ENCODE measurements at places on chromosomes 5 and 9.

DNA sequence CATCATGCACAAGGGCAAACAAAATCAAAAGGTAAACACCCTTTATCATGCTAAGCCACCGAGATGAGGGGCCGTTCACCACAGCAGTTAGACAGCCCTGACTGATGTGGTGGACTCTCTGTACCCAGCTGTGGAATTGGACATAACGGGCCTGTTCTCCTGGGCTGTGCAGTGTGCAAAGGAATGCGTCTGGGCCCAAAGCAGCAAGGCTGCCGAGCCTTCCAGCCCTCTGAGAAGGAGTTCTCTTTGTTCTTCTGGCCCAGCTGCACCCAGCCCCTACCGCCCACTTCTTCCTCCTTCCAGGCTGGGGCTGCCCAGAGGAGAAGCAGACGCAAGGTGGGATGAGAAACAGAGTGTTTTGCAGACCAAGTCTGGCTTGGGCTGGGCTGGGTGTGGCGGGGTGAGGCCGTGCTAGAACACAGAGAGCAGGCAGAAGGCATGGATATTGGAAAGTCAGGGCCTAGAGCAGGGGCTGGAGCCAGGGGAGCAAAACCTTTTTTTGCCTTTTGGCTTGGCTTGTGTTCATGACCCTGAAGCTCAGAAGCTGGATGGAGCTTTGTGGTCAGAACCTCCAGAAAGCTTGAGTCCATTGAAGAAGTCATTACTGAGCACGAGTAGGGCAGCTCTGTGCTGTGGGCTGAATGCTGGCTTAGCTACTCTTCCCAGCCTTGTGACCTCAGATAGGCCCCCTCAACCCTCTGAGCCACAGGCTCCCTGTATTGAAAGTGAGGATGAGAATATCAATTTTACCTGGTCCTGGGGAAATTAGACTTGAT, 49.8 kb upstream of the SH3PXD2B start:
- no peak for DNase-seq

DNA sequence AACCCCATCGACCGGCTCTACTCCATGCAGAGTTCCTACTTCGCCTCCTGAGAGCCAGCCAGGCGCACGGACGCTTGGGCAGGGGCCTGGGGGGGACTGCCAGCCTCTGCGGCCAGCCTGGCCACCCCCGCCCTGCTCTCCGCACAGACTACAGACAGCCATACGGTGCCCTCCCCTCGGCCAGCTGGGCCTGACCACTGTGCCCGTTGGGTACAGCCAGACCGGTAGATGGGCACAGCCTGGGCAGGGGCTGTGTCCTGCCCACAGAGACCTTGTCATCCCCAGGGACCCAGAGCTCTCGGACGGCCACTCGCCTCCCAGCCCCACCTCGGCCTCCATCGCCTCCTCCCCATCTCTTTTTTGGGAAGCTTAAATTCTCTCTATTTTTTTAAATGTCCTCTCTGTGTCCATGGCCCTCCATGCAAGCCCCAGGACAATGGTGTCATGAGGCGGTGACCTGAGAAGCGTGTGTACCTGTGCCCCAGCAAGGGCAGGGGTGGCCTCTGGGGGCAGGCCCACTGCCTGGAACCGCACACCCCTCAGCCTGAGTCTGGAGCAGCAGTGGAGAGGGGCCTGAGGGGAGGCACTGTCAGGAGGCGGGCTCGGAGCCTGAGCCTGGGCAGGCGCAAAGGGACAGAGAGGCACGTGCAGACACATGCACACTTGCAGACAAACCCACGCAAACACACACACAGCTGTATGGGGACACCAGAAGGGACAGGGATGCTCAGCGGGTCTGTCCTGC, 82.8 kb downstream of the LMX1B start:
- DNase-seq = no peak

DNA sequence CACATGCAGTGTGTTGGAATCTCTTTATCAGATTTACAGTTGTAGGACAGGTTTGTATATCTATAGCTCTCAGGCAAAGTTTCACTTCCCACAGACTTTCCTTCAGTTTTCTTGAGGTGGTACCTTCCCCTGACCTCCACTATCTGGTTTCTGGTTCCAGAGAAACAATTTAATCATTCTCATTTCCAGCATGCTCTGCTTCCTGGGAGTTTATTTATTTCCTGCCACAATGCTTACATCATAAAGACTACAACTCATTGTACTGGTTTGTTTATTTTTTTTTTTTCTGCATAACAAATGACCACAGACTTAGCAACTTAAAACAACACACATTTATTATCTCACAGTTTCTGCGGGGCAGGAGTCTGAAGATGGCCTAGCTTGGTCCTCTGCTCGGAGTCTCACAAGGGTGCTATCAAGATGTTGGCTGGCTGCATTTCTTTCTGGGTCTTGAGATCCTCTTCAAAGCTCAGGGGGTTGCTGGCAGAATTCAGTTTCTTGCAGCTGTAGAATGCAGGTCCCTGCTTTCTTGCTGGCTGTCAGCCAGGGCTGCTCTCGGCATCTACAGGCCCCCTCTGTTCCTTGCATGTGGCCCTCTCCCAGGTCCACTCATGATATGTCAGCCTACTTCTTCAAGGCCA, 247.7 kb downstream of the ENC1 start:
- DNase-seq = no peak

- no peak for DNase-seq
These were observed 35.0 kb upstream of the LIFR start for GRCh38 chr5:38591523-38591849.

GRCh38 chr5:61625137-61625561, 293.1 kb downstream of the ZSWIM6 start:
- DNase-seq = no peak

GRCh38 chr9:133221177-133221809, 12.2 kb upstream of the OBP2B start:
- no peak for DNase-seq

- DNase-seq = no peak
These were observed 69.3 kb downstream of the MAMDC2 start for GRCh38 chr9:70112981-70113380.

GRCh38 chr5:173643964-173644363, 27.5 kb upstream of the BOD1 start:
- peak; percentile 2 for DNase-seq

GRCh38 chr5:179211068-179211467, 134.2 kb downstream of the ADAMTS2 start:
- DNase-seq = no peak

- no peak for DNase-seq
These were observed 79.8 kb downstream of the COL27A1 start for GRCh38 chr9:114235033-114235661.

- no peak for DNase-seq
These were observed 175.1 kb upstream of the MAP1B start for GRCh38 chr5:71932131-71932654.

- no peak for DNase-seq
These were observed 80.0 kb upstream of the NFIL3 start for GRCh38 chr9:91503673-91504081.

GRCh38 chr9:136741883-136742571, 713 bp downstream of the LCN10 start:
- no peak for DNase-seq

DNA sequence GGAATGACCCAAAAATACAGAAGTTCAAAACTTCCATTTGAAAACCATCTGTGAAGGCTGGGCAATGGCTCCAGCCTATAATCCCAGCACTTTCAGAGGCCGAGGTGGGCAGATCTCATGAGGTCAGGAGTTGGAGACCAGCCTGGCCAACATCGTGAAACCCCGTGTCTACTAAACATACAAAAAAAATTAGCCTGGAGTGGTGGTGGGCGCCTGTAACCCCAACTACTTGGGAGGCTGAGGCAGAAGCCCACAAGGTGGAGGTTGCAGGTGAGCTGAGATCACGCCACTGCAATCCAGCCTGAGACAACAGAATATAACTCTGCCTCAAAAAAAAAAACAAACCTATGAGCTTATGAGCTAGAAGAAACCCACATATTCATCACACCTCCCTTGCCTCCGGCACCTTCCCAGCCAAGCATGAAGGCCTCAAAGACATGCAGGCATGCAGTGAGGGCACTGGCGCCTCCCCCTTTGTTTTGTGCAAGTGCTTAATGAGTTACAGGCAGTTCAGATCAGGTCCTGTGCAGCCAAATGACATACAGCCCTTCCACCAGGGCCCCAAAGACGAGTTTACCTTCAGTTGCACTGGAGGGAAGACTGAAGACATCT, 9.9 kb downstream of the HNRNPH1 start:
- DNase-seq = no peak

GRCh38 chr5:93088592-93089389, 492.2 kb downstream of the NR2F1-AS1 start:
- DNase-seq = no peak

DNA sequence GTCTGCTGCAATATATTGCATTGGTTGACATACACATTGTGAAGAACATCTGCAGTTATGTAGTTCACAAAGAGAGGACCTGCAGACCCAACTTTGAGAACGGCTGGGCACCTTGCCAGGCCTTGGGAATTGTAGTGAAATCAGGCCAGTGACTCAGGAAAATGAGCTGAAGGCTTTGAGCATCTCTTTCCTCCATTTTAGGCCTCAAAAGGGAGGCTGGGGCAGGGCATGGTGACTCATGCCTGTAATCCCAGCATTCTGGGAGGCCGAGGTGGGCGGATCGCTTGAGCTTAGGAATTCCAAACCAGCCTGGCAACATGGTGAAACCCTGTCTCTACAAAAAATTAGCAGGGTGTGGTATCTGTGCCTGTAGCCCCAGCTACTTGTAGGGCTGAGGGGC, 1.4 kb upstream of the IPPK start:
- DNase-seq = no peak

Measured in NCI-H2107 (cell line).